ENCODE measurements at places on chromosomes 16 and 17.
A peak's percentile ranks its signal among the peaks of the same experiment; 100 is the strongest.

DNA sequence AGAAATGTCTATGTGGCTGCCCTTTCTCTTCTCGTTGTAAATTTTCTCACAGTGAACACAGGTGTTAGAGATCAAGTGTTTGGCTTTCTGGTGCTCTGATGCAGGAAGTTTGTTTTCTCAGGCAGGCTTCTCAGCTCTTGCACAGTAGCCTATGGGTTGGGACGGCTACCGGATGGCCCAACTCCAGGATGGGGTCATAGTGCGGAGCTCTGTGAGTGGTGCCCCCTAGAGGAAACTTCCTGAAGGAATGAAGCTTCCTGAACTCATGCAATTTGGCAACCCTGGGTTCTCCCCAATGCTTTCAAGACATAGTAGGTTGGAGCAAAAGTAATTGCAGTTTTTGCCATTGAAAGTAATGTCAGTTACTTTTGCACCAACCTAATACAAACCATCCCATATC is 407.5 kb upstream of the HSBP1 start:
- no peak for DNase-seq

- DNase-seq = peak; percentile 65
These were observed at the start of gene SDR42E2 for GRCh38 chr16:22161999-22162655. TSS of gene SDR42E2 (plus strand) at chr16:22162506. CDS start at chr16:22165583, 3,077 bp downstream.

- no peak for DNase-seq
These were observed 46.7 kb upstream of the ANKFY1 start for GRCh38 chr17:4310354-4311060.

GRCh38 chr17:57355090-57355859 is 99.0 kb downstream of the MSI2 start:
- DNase-seq = no peak

- DNase-seq = no peak
These were observed 10.5 kb downstream of the DBNDD1 start for GRCh38 chr16:90008708-90009145.

DNA sequence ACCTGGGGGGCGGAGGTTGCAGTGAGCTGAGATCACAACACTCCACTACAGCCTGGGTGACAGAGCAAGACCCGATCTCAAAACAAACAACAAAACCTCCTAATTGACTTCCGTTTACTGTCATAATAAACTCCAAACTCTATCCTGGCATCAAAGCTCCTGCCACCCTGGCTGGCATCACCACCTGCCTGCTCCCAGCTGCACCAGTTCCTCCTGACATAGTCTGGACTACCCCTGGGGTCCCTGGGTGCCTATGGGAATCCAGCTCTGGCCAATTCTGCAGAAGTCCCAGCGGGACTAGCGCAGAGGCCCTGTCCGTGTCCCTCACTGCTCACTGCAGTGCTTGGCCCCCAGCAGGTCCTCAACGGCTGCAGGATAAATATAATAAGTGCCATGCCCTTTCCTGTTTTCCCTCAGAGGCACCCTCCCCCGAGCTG is 723 bp downstream of the NTHL1 start:
- DNase-seq = no peak

- DNase-seq = no peak
These were observed 38.9 kb downstream of the TRIM37 start for GRCh38 chr17:59067756-59068155.

DNA sequence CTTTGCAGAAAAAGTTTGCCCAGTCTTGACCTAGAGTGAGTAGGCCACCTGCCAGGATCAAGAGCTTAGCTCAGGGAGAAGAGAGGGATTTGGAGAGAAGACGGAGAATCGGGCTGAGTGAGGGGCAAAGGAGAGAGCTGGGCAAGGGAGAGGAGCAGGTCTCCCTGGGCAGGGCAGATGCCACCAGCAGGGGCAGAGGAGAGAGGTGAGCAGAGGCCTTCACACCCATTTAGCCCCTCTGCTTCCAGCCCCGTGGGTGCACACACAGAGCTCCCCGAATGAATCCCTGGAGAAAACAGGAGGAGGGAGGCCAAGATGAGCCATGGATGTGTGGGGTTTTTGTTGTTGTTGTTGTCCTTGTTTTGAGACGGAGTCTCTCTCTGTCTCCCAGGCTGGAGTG is 29.2 kb downstream of the TBX4 start:
- DNase-seq = no peak

GRCh38 chr16:85556456-85557082 is 56.6 kb upstream of the GSE1 start:
- DNase-seq = peak; percentile 75

- DNase-seq = no peak
These were observed 2.1 kb downstream of the IFT20 start for GRCh38 chr17:28333083-28333746.

- DNase-seq = no peak
These were observed 178.9 kb downstream of the IRX3 start for GRCh38 chr16:54107583-54108202.

DNA sequence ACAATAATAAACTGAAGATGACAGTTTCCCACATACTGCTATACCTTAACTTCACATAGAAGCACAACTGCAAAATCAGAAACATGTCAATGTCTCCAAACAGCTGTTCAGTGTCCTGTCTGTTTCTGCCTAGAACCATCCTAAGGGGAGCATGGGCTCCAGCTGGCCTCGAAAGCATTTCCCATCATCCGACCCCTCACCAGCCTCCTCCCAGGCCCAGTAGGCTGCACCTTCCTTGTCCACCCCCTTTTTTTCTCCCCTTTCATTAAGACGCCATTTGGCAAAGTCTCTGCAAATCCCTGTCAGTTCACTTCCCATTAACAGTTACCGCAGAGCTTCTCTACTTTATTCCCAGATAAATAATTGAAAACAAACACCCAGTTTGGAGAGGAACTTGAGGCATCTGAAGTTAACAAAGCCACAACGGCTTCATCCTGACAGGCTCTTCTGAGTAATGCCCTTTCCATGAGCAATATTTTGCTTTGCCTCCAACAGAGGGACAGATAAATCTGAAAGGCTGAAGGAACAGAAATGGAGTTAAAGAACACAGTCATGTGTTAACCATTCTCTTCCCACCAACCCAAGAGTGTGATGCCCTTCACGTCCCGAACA is 65.3 kb downstream of the SLC39A11 start:
- no peak for DNase-seq

DNA sequence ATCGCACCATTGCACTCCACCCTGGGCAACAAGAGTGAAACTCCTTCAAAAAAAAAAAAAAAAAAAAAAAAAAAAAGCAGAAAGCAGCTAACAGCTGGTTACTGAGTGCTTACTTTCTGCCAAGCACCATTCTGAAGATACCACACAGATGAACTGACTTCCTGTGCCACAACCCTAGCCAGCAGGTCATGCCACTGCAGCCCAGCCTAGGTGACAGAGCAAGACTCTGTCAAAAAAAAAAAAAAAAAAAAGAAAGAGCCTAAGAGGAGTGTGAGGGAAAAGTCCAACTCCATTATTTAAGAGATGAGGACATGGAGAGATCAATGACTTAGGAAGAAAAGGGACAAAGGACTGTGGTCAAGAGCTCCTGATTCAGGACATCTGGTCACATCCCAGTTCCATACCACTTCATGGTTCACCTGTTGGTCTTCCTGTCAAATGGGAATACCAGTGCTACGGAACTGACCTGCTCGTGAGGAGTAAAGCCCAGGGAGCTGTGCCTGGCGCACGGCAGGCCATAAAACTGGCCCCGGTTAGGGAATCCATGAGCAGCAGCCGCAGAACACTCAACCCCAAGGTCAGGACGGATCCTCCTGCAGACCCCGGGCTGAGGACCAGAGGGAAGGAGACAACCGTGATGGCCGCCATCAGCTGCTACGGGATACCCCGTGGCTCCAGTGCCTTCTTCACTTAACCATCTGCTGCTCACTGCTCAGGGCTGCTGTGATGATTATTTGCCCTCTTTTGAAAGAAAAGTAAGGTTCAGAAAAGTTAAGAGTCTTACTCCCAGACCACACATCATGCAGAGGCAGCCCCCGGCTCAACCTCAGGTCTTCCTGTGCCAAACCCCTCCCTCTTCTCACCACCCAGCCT is 950 bp downstream of the KLHDC4 start:
- no peak for DNase-seq
